ENCODE measurements at places on chromosomes 16 and 17. TPM values are rescaled to one million over a fixed set of nuclear protein-coding genes. Genes with fewer than 3 reads are reported as not detected.

ABCC6 gene
- 4.8 TPM for total RNA-seq

CHP2 gene
- not detected for total RNA-seq

SUMO2 gene
- total RNA-seq = 84.5 TPM

SLC47A1 gene
- 48.6 TPM for total RNA-seq

MARCHF10 gene
- total RNA-seq = not detected

GRCh38 chr17:78361225-78361701 is 1.4 kb upstream of the SOCS3 start:
- no peaks in the 10 kb centered on the region for H3K27me3 ChIP-seq
- H3K4me3 ChIP-seq = no peak overlapping the region
- no peak for DNase-seq
- H3K27ac ChIP-seq = no peak overlapping the region
- peaks cover 13% of the 10 kb centered on the region for H3K36me3 ChIP-seq

DNA sequence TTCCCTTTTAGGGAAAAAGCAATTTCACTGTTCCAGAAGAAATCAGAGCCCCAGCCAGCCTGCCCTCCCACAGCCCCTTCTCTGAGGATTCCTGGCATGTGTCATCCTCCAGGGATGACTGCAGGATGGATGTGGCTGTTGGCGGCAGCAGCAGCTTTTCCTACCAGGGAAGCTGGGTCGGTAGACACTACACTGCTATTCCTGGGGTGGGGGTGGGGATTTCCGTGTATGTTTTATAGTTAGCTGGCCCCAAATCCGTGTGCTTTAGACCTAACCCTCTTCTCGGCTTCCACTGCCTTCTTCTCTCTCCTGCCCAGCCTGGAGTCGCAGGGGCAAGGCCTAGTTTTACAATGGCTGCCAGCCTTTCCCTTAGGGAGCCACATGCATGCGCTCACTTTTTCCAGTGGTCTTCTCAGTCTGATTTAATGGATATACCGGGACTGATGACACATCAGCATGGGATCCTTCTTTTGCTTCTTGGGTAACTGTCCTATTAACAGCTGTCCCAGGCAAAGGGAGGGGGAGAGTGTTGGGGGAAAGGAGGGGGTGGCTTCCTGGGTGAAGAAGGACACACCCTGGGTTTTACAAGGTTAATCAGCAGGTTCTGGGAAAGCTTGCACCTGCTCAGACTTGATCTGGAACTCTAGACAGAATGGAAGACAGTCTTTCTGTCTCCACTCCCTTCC is 2.7 kb upstream of the NFE2L1 start:
- no peak overlapping the region for H3K27ac ChIP-seq
- no peaks in the 10 kb centered on the region for H3K36me3 ChIP-seq
- no peak overlapping the region for H3K4me3 ChIP-seq

- H3K36me3 ChIP-seq = no peaks in the 10 kb centered on the region
- no peaks in the 10 kb centered on the region for H3K27me3 ChIP-seq
- peaks cover 26% of the 10 kb centered on the region for H3K4me1 ChIP-seq
Measured at GRCh38 chr16:23323224-23324030, 21.3 kb downstream of the SCNN1B start.

- no peak for DNase-seq
- H3K4me3 ChIP-seq = no peak overlapping the region
- H3K27me3 ChIP-seq = no peaks in the 10 kb centered on the region
- H3K4me1 ChIP-seq = no peaks in the 10 kb centered on the region
Measured at GRCh38 chr17:73767696-73768095, 123.5 kb upstream of the SDK2 start.
